ENCODE measurements at places on chromosomes 1 and 21.

- no peak for DNase-seq
Observed at GRCh38 chr1:24805534-24806301, 60.5 kb downstream of the CLIC4 start.

DNA sequence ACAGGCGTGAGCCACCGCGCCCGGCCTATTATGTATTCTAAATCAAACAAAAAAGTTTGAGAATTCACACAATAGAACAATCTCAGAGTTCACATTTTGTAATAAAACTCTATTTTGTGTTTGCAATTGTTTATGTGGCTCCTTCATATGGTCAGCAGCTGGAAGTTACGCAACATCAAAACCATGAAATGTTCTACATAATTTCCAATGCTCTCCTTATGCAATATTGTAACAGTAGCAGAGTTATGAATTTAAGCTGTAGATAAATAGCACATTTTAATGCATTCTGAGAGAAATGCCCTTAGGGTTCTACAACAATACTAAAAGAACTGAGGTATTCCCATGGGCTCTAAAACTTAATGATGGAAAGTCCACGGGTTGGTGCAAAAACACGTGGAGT is 62.3 kb upstream of the COL11A1 start:
- DNase-seq = no peak

GRCh38 chr1:22131875-22132486 is 10.9 kb downstream of the WNT4 start:
- no peak for DNase-seq

DNA sequence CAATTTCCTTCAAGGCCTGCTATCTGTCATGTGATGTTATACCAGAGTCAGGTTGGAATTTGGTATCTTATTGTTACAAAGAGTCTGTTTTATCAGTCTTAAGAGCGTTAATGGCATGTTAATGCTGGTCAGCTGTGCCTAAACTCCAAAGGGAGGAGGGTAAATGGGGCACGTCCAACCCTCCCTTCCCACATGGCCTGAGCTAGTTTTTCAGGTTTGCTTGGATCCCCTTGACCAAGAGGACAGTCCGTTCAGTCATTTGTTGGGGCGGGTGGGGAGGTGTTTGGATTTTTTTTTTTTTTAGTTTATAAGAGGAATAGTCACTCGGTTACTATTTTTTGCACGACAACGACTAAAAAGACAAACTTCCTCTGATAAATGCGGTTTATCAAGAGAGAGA is 63.8 kb upstream of the LYST start:
- no peak for DNase-seq

DNA sequence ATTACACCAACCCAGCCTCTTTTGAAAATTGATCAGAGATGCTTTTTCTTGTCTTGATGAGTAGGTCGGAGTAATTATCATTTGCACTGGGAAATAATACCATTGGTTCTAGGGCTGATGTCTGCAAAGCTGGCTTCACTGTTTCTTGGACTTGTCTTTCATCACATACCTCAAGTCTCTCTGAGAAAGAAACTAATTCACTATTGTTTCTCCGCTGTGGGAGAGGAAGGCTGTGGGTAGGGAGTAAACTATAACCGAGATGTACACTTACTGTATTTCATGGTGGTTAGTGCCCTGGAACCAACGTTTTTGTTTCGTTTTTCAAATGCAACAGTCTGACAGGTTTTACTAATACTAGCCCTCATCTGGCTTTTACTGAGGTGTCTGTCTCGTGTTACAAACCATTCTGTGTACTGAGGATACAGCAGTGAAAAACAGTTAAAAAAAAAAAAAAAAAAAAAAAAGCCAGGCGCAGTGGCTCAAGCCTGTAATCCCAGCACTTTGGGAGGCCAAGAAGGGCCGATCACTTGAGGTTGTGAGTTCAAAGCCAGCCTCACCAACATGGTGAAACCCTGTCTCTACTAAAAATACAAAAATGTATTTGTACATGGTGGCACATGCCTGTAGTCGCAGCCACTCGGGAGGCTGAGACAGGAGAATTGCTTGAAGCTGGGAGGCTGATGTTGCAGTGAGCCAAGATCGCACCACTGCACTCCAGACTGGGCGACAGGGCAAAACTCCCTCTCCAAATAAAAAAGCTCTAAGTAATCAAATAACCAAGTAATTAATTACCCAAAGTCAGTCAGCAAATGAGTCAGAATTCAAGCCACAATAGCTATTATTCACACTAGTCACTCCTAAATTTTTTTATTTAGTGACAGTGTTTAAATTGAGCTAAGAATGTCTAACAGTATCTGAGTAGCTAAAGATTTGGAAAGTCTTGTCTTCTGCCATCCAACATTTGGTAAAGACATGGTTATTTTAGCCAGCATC is 23.3 kb downstream of the TOMM20 start:
- no peak for DNase-seq

GRCh38 chr21:44467859-44468195 is 12.5 kb downstream of the LRRC3 start:
- no peak for DNase-seq

All from forelimb muscle (tissue), 1 donor.